Kidney glomerular epithelial cell (primary cell): ENCODE measurements at places on chromosomes 12 and 14.

- no peak for DNase-seq
These were observed 132.7 kb upstream of the EEA1 start for GRCh38 chr12:93061473-93062419.

DNA sequence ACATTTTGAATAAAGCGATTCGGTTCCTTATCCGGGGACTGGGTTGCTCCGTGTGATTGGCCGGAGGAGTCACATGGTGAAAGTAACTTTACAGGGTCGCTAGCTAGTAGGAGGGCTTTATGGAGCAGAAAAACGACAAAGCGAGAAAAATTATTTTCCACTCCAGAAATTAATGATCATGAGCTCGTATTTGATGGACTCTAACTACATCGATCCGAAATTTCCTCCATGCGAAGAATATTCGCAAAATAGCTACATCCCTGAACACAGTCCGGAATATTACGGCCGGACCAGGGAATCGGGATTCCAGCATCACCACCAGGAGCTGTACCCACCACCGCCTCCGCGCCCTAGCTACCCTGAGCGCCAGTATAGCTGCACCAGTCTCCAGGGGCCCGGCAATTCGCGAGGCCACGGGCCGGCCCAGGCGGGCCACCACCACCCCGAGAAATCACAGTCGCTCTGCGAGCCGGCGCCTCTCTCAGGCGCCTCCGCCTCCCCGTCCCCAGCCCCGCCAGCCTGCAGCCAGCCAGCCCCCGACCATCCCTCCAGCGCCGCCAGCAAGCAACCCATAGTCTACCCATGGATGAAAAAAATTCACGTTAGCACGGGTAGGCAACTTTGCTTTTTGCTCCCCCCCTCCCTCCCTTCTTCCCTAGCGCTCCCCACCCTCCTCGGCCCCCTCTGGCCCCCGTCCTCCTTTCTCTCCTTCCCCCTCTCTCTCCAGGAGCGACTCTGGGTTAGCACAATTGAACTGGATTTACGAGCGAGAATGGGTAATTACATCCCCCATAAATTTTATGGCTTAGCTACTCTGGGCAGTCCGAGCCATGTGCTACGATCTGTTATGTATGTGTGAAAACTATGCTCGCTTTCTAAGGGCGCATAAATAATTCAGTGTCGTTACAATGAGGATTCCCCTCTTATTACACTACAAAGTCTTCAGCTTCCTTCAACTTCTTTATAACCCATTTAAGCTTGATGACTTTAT is at the start of gene HOXC4:
TSS of gene HOXC4 (plus strand) at position 85 of the 991 bp plus-strand sequence. CDS start at position 173, 88 bp downstream.
- DNase-seq: no peak

- no peak for DNase-seq
These were observed 139.9 kb upstream of the G2E3 start for GRCh38 chr14:30419037-30419436.

DNA sequence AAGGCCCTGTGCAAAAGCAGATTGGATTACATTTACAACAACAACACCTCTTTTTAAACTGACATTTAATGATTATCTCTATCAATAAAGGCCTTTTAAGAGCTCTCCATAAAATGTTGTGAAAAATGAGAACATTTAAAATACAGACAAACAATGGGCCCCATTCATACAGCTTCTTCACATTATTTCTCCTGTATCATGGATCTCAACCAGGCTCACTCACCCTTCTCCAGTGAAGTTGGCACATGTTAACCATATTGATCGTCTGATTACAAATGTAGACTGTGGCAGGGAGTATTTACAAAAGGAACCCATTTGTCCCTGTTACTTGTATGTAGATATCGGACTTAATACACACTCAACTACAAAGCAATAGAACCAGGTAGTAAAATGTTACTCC is 220.2 kb upstream of the BTG1 start:
- DNase-seq: no peak

DNA sequence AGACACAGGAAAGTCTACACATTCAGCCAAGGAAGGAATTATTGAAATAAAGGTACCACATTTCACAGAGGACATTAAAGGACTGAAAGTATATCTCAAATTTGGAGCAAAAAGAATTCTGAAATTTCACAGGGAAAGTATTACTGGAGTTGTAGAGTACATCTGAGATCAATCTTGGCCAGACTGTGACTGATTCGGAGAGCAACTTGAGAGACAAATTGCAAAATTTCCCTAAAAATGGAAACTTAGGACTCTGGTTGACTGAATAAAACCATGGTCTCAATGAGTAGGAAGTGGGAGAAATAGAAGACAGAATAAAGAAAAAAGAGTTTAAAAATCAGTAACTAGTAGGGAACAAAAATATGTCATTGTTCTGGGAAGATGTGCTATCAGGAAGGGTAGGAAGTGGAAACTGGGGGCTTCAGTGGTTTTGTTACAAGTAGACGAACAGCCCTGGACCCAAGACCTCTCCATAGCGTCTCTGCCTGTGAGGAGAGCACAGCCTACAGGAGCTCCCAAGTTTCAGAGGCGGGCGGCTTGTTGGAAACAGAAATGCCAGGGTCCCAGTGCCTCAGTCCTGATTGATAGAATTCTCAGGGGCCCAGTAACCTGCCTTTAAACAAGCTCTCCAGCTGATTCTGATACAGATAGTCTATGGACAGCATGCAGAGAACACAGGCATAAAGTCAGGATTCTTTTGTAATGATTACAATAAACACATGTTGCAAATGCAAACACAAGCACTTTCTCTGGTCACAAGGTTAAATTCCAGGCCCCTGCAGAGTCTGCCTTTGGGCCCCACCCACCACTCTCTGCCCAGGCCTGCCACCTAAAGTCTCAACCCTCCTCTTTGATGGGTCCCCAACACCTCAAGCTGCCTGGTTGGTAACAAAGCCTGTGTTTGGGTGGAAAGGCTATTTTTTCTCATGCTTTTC is 63.1 kb downstream of the BBS10 start:
- no peak for DNase-seq

- DNase-seq: no peak
These were observed 75.3 kb upstream of the CEP83 start for GRCh38 chr12:94534774-94535509.

GRCh38 chr14:66101662-66102061 is 384.5 kb upstream of the CCDC196 start:
- DNase-seq: no peak

DNA sequence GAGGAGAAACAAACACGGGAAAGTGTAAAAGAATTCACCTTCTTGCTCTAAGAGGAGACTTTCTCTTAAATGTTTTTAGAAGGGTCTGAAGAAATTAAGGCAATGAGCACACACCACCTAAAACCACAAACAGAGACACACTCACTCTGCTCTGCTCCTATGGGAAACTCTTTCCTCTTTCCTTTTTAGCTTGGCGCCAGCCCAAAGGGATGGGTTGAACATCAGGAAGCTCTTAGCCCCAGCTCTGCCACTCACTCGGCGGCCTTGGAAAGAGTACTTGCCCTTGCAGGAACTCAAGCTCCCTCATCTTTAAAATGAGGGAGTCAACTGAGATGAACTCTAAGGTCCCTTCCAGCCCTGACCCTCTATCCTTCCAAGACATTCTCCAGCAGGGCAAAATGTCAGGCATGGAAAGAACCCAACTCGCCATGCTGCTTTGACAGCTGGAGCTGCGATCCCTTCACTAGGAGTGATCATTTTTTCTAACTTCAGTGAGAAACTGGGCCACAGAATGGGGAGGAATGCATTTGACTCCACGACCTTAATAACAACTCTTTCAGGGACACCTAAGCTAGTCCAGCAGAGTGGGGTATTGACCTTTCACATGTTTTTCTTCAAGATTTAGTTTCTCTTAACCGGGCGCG is 980 bp upstream of the RNASE8 start:
- DNase-seq: no peak

DNA sequence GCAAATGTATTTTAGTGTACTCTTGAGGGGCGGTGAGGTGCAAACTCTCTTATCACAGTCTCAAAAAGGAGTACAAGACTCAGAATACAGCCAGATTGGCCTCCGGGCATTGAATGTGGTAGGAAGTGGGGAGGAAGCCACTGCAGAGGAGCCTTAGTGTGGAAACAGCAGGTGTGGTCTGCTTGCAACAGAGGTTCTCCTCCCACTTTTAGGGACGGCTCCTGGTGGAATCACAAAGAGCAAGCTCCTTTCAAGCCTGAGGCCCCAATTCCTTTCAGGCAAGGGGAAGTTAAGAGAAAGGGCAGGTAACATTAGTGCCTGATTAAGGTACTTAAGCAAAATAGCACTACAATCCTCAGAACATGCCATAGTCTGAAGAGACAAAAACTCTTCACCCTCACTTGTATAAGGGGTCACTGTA is 23.7 kb upstream of the SLC2A3 start:
- DNase-seq: no peak

- DNase-seq: no peak
These were observed 332.7 kb downstream of the CACNA1C start for GRCh38 chr12:2385529-2385928.

- no peak for DNase-seq
These were observed 178.6 kb downstream of the DPF3 start for GRCh38 chr14:72715215-72715849.

DNA sequence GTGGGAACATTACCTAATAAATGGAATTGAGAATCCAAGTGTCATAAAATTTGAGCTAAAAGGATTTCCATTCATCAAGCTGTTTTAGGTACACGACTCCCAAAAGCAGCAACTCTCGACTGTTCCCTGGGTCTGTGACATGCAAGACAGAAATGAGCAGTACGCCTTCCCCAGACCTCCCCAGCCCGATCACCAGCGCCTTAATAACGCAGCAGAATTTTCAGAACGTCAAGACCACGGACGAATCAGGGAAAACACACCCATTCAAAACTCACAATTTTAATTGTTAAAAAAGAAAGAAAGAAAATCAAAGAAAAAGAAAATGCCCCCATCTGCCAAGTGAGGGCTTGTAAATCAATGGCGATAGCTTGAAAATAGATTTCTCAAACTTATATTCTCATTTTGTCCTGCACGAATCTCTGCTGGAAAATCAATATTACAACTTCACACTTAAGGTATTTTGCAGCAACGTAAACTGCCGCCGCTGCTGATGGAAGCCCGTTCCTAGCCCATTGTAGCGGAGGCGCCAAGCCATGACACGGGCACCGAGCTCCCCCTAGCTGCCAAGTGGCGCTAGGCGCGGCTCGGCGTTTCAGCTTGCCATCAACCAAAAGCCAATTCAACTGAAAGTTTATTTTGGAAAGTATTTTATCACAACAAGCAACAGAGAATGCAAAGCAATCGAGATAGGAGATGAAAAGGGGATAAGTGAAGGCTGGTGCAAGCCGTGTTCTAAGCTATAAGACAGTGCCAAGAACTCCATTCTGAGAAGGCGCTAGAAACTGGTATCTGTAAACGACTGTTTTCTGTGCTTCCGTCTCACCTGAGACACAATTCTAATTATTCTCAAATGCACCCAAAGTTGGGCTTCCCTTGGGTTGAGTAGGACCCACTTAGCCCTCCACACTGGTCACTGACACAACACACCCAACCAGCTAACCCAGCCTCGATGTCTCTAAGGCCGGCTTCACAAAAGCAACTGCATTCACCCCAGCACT is 5.5 kb downstream of the BCL11B start:
- peak; percentile 59 for DNase-seq

DNA sequence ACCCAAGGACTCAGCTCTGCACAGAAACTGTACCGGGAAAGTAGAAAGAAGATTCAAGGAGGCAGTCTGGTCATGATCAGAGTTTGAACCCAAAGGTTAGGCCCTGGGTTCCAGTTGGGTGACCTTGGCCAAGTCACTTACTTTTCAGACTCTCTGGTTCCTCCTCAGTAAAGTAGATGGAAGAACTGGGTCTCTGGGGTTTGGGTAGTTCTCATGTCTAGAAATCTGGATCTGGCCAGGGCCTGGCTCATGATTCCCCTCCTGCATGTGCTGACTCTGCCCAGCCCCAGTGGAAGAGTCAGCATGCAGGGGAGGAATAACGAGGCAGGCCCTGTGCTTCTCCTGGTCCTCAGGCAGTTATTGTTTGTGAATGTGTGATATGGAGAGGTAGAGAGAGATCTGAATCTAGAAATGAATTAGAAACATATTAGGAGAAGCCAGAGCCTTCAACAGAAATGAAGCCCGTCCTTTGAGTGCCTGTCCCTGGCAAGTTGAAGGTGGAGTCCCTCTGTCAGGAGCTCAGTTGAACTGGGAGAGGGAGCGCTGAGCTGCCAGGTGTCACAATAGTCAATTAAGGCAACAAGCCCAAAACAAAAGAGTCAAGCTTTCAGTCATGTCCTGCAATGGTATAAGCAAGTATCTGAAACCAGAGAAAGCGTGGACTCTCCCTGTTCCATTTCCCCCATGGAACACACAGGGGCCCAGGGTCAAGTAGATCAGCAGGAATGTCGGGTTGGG is 131.3 kb upstream of the HIF1A start:
- no peak for DNase-seq

GRCh38 chr12:3592856-3593625 is 102.0 kb downstream of the PRMT8 start:
- DNase-seq: no peak

DNA sequence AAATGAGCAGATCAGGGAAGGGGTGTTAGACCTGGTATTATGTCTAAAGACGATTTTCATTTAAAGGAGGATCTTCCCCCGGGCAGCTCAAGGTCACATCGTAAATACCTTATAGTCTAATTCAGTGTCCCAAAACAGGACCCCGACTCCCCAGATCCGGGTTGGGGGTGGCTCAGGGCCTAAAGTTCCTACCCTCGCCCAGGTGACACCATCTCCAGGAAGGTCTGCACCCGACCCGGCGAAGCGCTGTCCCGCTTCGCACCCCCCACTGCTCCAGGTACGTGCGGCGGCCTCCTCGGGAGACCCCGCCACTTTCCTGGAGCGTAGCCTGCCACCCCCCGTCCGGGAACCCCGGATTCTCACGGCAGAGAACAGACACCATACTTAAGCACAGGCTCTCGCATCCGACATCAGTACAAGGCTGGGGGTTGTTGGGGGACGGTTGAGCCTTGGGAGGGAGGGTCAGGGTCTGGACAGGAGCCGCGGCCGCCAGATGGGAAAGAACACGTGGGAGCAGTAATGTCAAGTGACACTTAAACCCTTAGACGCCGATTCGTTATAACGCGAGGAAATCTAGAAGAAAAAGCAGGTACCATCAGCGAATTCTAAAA is 556 bp downstream of the TIMM9 start:
- peak; percentile 65 for DNase-seq

GRCh38 chr12:120775862-120776552 is 50.4 kb downstream of the ACADS start:
- DNase-seq: no peak

- DNase-seq: no peak
These were observed 43.6 kb downstream of the ZCRB1 start for GRCh38 chr12:42282294-42282693.

- peak; percentile 53 for DNase-seq
These were observed 40.0 kb upstream of the SRSF5 start for GRCh38 chr14:69726761-69727511.

DNA sequence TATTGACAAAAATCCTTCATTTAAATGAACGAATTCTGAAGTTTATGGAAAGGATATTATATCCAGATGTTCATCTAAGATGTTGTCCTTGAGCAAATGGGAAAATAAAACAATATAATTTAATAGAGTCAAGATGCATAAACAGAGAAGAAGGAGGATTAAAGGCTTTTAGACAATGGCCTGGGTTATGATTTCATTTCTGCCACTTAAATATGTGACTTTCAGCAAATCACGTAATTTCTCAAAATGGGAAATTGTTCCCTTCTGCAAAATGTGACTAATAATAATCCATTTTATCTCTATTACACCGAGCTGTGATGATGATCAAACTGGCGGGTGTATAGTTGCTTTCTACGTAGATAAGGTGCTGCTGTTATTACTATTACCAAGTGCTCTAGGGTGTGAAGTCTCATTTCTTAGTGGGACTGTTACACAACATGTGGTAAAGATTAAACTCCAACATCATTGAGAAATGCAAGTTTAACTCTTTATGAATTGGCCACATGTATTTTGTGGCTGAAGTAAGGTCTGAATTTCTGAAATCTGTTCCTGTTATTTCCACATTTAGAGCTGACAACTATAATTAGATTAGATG is 157.0 kb downstream of the MYRFL start:
- DNase-seq: no peak

GRCh38 chr12:27552886-27553560 is 29.0 kb downstream of the PPFIBP1 start:
- no peak for DNase-seq
